ENCODE measurements at places on chromosomes 6 and 20.

- DNase-seq = no peak
These were observed 286.3 kb downstream of the KHDC1L start for GRCh38 chr6:72939004-72939403.

- no peak for DNase-seq
These were observed 670.3 kb upstream of the NRSN1 start for GRCh38 chr6:23455754-23456153.

GRCh38 chr6:35077713-35078105 lies 63.4 kb downstream of the TCP11 start:
- DNase-seq = no peak

DNA sequence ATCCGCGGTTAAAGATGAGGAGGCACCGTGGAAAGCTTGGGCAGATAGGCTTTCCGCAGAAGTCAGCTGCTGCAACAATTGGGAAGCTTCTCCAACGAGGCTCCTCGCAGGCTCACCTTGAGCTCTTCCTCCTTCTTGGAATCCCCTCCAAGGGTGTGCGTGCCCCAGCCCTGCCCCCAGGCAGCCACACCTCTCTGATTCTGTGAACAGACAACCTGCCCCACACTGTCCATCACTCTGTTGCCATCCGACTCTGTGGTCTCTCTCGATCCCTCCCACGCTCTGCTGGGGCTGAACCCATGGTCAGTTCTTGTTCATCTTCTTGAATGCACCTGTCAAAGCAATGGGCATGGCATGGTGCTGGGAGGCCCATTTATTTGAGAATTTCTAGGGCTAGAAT lies 31.5 kb downstream of the PACSIN1 start:
- no peak for DNase-seq

- no peak for DNase-seq
These were observed 104.1 kb downstream of the HDGFL1 start for GRCh38 chr6:22673474-22673873.

DNA sequence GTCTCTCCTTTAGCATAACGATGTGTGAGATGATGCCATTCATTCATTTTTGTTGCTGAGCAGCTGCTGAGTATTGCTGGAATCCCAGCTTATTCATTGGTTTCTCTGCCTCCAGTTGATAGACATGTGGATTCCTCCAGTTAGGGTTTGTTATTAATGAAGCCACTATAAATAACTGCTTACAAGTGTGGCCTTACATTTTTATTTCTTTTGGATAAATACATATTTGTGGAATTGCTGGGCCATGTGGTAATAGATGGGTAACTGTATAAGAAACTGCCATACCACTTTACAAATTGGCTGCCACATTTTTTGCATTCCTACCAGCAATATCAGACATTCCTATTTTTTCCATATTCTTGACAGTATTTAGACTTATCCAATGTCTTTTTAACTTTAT lies 2.6 kb upstream of the HLA-B start:
- DNase-seq = no peak

DNA sequence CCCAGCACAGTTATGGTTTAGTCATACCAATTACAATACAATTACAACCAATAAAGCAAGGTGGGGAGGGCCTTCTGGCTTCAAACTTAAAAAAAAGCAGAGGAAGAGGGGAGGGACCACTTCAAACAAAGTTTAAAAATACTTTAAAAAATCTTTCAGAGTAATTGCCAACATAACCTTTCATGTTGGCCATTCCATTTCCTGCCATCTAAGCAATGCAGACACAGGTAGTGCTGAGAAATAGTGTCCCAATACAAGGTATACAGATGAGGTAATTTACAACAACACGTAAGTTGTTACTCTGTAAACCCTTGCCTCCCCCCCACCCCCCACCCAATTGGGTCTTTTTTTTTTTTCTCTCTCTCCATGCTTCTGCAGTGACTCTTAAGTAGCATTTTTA lies 18.8 kb upstream of the TBC1D20 start:
- no peak for DNase-seq

Data from central memory CD8-positive, alpha-beta T cell (primary cell).